Ecto neural progenitor cell (in vitro differentiated cells): ENCODE measurements at places on chromosomes 5 and 9.

GRCh38 chr5:143699121-143699520 lies 112.8 kb upstream of the HMHB1 start:
- DNase-seq, result no peak

- no peak for DNase-seq
Measured at GRCh38 chr5:169273451-169273850, 27.5 kb downstream of the SLIT3 start.

DNA sequence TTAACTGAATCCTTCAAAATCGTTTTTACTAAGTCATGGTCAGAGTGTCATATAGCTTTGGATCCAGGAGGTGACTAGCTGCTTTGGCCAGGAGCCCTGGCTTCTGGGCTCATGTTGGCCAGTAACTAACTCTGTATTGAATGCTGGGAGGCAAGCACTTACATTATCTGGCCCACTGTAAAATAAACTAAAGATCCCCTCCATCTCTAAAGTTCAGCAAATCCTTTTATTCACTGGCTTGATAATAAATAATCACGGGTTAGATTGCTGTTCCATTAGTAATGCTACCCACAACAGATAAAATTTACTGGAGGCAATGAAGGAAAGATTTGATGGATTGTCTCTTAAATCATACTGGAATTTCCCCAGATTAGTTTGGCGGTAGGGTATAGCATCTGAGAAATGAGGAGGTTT lies 382.2 kb upstream of the TLE4 start:
- no peak for DNase-seq

- DNase-seq, result no peak
Measured at GRCh38 chr9:108511307-108511706, 344.5 kb downstream of the ACTL7B start.

- DNase-seq, result no peak
Measured at GRCh38 chr5:41433552-41434181, 76.7 kb downstream of the PLCXD3 start.

GRCh38 chr5:151270599-151270998 lies 17.6 kb downstream of the GM2A start:
- DNase-seq, result no peak

- no peak for DNase-seq
Measured at GRCh38 chr9:19728101-19728500, 60.7 kb downstream of the SLC24A2 start.

- DNase-seq, result no peak
Measured at GRCh38 chr5:55551904-55552303, 17.1 kb upstream of the PLPP1 start.

DNA sequence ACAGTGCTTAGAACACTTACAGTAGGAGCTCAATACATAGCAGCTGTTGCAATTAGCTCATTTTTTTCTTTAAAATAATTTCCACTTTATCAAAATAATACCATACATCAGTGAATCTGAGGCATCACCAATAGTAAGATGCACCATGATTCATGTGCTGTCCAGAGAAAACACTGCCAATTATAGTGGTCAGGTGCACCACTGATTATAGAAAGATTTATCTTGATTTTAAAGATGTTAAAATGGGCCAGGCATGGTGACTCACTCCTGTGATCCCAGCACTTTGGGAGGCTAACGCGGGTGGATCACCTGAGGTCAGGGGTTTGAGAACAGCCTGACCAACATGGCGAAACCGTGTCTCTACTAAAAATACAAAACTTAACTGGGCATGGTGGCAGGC lies 39.4 kb downstream of the NAIF1 start:
- DNase-seq, result no peak

DNA sequence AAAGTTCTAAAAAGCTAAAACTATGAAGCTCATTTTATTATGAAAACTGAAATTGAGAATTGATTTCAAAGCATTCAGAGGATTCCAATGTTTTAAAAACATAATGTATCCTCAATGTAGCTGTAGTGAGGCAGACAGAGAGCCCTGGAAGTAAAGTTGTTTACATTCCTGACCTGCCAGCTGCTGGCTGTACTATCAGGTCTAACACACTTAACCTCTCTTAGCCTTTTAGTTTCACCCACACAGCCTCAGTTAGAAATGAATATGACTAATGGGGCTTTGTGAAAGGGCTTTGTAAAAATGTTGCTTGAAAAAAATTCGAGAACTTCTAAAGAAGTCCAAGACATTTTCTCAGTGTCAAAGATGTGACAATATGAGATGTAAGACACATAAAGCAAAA lies 122.6 kb downstream of the FBXL17 start:
- no peak for DNase-seq

- no peak for DNase-seq
Measured at GRCh38 chr9:91012933-91013841, 211.6 kb downstream of the SYK start.

DNA sequence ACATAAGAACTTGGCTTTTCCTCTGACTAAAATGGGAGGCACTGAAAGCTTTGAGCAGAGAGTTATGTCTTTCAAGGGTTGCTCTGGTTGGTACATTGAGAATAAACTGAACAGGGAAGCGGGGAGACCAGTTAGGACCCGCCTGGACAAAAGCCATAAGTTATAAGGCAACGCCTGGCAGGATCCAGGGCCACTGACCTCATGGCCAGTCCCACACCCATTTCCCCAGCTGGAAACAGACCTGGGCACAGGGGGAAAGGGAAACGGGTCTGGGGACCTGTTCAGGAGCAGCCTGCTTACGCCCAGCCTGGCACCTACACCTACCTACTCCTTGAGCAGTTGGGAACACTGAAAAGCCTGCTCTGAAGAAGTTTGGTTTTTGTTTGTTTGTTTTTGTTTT lies 1.3 kb downstream of the SPINK4 start:
- DNase-seq, result no peak

DNA sequence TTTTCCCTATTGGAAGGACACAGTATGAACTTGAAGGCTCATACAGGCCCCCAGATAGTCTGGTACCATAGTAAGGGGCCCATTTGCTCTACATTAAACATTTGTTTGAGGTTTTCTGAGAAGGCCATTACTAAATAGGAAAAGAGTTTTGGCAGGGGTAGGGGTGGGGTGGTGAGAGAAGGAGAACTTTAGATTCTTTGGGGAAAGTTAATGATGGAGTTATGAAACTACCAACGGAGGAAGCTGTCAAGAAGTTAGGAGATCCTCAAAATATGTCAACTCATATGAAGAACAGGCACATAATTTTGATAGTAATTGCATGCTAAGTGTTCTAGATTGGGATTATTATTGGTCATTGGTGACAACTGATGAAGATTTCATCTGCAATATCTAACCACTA lies 114.7 kb downstream of the TAF11L14 start:
- DNase-seq, result no peak

GRCh38 chr5:10556289-10556807 lies 7.5 kb upstream of the ANKRD33B start:
- DNase-seq, result no peak

DNA sequence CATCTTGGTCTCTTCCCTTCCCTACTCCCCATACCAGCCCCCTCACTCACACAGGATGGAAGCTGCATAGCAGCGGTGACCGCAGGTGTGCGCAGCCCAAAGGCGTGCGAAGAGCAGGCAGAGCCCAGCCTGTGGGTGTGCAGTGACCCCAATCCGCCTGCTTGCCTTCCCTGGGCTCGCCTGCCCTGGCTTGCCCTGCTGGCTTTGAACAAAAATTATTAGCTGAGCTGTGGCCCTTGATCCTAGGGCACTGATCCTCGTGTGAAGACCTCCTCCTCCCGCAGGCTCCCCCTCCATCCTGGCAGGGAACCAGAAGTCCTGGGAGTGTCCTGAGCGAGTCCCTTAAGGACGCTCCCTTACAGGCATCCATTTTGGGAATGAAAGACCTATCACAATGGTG lies 31.9 kb downstream of the MORN5 start:
- no peak for DNase-seq

- DNase-seq, result no peak
Measured at GRCh38 chr9:104970271-104970987, 42.5 kb upstream of the ABCA1 start.

GRCh38 chr5:1292139-1292538 lies 2.7 kb downstream of the TERT start:
- no peak for DNase-seq

DNA sequence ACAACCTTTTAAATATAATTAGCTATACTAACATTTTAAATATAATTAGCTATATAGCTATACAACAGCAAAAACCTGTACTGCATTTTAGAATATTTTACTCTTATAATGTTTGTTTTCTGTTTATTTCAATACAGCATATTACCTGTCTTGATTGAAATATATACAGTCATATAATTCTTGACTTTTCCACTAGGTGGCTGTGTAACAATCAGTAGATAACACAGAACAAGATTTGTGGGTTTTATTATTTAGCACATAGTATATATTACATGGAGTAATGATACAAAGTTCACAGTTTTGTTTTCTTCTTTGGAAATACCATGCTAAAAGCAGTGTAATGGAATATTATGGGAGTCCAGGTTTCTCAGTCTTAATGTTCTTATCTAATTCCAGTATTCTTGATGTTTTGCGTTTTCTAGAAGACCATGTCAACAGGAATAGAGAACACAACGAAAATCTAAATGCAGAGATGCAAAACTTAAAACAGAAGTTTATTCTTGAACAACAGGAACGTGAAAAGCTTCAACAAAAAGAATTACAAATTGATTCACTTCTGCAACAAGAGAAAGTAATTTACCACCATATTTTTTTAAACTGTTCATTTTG lies 13.3 kb downstream of the HMMR start:
- no peak for DNase-seq

DNA sequence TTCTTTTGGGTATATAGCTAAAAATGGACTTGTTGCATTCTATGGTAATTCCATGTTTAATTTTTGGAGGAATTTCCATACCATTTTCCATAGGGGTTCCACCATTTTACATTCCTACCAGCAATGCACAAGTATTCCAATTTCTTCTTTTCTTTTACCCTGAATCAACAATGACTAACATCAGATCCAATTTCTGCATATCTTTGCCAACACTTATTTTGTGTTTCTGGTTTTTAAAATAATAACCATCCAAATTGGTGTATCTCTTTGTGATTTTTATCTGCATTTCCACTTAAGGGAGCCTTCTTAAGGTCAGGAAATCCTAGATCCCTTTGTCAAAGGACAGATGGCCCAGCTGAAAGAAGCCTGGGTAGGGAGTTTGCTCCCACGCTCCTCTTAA lies 29.5 kb upstream of the SMU1 start:
- no peak for DNase-seq

DNA sequence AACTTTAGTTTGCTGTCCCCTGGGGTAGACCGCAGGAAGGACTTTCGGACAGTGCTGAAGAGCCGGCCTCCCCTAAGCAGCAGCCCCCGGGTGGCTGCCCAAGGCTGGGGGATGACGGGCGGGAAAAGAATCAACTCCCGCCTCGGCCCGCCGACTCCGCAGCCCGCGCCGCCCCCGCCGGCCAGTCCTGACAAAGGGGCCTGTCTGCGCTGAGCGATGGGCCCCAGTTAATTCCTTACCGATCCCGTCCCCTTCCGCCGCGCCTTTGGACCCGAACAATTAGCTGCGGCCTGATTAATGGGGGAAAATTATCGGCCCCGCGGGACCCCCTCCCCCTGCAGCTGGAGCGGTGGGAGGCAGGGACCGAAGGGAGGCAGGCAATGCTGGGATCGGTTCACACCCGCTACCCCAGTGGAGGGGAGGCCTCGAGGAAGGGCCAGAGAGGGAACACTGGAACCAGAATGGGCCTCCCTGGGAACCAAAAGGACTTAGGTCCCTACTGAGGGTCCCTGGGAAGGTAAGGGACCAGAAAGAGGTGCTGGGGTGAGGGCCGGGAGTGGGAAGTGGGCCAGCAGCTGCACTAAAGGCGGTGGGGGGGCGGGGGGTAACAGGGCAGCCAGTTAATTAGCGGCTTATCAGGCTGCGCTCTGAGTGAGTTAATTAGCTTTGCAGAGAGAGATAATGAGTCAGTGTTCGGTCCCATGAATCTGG lies 4.2 kb downstream of the ARID3C start:
- DNase-seq, result peak; percentile 66

DNA sequence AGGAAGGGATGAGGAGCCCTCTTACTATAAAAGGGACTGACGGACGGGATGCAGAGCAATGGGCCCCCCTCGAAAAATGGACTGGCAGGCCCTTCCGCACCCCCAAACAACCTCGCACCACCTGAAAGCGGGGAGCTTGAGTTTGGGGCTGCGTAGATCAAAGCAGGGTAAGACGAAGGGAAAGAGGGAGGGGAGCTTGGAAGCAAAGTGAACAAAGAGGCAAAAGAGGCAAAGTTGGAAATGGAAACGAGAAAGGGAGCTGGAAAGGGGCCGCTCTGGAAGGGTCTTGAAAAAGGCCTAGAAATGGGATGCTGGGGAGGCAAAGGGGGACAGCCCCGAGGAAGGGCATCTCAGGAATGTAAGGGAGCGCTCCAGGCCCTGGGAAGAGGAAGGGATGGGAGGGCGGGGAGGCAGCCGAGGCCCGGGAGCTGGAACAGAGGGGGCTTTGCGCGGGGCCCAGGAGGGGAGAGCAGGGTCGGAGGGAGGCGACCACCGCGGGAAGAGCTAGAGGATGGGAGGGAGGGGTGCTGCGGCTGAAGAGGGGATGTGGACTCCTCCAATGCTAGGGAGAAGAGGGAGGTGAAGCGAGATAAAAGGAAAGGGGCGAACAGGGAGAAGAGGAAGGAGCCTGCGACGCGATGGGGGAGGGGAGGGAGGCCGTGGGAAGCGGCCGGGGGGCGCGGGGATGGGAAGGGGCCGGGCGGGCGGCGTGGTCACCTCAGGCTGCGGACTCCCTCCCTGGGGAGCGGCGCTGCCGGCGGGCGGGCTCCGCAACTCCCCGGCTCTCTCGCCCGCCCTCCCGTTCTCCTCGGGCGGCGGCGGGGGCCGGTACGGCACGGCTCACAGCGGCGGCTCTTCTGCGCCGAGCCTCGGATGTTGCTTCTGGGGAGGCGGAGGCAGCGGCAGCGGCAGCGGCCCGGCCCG lies 577 bp downstream of the RNF145 start:
- DNase-seq, result peak; percentile 77

- no peak for DNase-seq
Measured at GRCh38 chr9:92966518-92966800, 19.1 kb downstream of the FGD3 start.

DNA sequence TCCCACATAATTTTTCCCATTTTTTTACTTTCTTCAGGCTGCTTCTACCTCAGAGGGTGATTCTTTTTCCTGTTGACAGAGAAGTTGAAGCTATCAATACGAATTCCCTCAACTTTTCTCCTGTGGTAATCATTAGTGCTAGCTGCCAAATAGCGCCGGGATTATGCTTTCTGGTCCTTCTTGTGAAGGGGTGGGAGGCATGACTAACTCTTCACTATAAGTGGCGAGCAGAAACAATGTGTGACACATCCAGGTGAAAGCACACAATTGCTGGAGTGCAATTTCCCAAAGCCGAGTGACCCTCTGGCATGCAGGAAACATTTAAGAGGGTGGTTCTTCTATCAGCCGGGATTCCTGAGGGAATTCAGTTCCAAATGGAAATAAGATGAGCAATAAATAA lies 56.0 kb downstream of the TRPC7 start:
- DNase-seq, result no peak
